ENCODE measurements at places on chromosomes 16 and 17. TPM values are rescaled to one million over a fixed set of nuclear protein-coding genes. Genes with fewer than 3 reads are reported as not detected.

DNA sequence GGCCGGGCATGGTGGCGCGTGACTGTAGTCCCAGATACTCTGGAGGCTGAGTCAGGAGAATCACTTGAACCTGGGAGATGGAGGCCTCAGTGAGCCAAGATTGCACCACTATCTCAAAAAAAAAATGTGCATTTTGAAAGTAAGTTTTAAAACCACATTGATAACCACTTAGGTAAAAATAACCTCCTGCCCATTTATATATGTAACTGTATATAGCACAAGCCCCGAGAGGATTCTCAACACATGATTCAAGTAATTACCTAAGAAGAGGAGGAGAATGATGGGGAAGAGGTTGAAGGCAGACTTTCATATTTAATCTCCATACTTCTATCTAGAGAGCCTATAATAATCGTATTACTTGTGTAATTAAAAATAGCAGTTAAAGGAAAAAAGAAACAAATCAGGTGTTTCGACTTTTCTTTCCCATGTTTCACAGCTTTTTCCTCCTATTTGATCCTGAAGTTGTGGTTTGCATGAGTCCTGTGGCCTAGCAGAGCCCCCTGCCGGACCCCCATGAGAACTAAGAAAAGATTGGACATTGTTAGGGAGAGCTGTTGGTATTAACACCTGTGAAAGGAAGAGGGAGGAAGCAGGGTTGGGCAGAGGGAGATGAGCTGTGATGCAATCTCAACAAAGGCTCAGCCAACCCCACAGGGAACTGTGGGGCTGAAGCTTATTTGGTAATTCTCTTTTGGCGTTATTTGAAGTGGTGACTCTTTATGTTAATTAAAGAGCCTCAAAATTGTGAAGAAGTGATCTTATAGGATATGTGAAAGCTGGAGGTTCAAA lies 22.1 kb downstream of the PMFBP1 start:
- no peak for DNase-seq
- no peaks in the 10 kb centered on the region for H3K36me3 ChIP-seq
- H3K4me3 ChIP-seq = no peak overlapping the region
- no peaks in the 10 kb centered on the region for H3K4me1 ChIP-seq

DNA sequence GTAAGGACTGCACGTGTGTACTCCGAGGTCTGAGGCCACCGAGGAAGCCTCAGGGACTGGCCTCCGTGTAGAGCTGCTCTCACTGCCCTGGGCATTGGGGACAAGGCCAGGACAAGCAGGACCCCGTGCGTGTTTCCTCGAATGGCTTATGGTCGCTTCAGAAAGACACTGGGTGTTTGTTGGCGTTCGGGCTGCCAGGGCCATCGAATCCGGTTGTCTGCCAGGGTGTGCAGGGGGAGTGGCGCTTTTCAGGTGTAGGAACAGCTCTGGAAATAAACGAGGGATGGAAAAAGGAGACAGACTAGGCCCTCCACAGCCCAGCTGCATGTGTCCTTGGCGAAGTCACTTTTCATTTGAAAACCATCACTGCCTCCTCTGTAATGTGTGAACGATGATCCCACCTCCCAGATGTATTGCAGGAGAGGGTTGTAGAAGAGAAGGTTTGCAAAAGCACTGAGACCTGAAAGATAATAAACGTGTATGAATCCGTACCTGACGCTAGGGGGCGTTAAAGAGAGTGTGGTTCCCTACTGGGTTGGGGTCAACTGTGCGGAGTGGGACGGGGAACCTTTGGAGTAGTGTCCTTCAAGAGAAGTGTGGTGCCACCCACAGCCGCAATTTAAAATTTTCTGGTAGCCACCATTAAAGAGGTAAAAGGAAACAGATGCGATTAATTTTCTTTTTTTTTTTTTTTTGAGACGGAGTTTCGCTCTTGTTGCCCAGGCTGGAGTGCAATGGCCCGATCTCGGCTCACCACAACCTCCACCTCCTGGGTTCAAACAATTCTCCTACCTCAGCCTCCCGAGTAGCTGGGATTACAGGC lies 2.1 kb upstream of the ZSCAN10 start:
- 0 out of 2 replicates have a peak, but pooled peaks cover 2% of the 10 kb centered on the region for H3K36me3 ChIP-seq
- no peaks in the 10 kb centered on the region for H3K27me3 ChIP-seq
- H3K4me3 ChIP-seq = no peak overlapping the region
- H3K27ac ChIP-seq = peak overlapping the region; percentile 70
- no peak for DNase-seq
- peaks cover 9% of the 10 kb centered on the region for H3K4me1 ChIP-seq

- H3K4me1 ChIP-seq = peaks cover 15% of the 10 kb centered on the region
- H3K36me3 ChIP-seq = peaks cover 5% of the 10 kb centered on the region
- no peaks in the 10 kb centered on the region for H3K27me3 ChIP-seq
- H3K4me3 ChIP-seq = peak overlapping the region; percentile 96
Measured at GRCh38 chr17:47830396-47831002, 842 bp downstream of the MRPL10 start.

DNA sequence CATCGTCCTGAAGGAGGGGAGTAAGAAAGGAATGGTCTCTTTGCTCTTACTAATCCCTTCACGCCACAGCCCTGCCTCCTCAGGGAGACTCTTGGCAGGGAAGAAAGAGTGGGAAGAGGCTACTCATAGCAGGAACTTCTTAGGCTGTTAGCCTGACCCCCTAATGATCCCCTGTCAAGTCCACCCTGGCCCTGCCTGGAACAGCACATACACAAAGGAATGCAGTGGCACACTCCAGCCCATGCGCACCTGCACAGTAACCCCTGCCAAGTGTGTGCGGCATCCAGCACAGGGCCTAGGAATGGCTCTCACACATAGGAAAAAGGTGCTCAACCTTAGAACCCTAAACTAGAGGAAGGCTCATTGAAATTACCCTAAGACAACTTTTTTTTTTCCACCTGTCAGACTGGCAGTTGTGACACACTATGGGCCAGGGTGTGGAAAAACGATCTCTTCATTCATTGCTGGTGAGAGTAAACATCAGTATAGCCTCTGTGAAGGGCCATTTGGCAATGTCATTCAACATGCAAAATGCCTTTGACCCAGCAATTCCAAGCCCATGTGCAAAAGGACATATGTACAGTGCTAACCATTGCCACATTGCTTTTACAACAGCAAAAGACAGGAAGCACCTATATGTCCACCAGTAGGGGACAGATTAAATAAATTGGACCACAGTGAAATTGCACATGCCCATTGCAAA lies 50.1 kb downstream of the PIMREG start:
- no peaks in the 10 kb centered on the region for H3K27me3 ChIP-seq
- H3K36me3 ChIP-seq = no peaks in the 10 kb centered on the region
- H3K4me1 ChIP-seq = no peaks in the 10 kb centered on the region
- H3K4me3 ChIP-seq = no peak overlapping the region
- no peak overlapping the region for H3K27ac ChIP-seq
- DNase-seq = no peak

- no peak overlapping the region for H3K4me3 ChIP-seq
- no peak for DNase-seq
- H3K27ac ChIP-seq = no peak overlapping the region
- H3K36me3 ChIP-seq = no peaks in the 10 kb centered on the region
- H3K27me3 ChIP-seq = no peaks in the 10 kb centered on the region
Measured at GRCh38 chr17:27817731-27818130, 17.4 kb upstream of the NOS2 start.

DNA sequence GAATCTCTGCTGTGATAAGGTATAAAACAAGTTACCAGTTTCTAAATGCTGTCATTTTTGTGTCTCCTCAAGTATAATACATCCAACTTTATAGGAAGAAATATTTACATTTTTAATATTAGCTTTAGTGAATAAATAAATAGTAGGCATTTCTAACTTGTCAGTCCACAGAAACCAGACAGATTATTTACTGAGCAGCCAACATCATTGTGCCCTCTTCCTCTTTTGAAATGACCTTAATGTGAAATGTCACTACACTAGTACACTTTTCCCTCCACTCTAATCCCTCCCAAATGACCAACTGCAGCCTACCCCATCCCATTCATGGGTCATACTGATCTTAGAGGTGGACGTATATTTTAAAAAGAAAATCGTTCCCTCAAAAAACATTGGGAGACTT lies 9.2 kb downstream of the STXBP4 start:
- no peak overlapping the region for H3K4me3 ChIP-seq
- no peaks in the 10 kb centered on the region for H3K36me3 ChIP-seq
- H3K27ac ChIP-seq = no peak overlapping the region
- no peaks in the 10 kb centered on the region for H3K27me3 ChIP-seq

DNA sequence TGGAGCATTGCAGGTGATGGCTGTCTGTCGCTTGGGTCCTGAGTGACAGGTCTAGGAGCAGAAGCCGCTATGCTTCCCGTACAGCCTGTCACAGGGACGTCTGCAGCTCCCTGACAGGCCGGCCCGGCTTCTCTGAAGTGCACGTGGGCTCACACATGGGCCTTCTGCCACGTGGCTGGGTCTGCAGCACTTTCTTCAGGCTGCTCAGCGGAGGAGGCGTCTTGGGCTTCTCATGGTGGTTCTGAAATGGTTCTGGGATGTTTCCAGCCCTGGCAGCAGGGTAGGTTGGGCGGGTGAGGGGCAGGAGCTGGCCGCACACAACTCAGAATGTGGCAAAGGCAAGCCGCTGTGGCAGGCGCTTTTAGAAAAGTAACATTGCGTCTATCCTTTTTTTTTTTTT lies 80.3 kb upstream of the ZNF750 start:
- no peaks in the 10 kb centered on the region for H3K27me3 ChIP-seq
- H3K27ac ChIP-seq = no peak overlapping the region
- peaks cover 2% of the 10 kb centered on the region for H3K36me3 ChIP-seq
- DNase-seq = no peak

GRCh38 chr16:82182266-82183003 lies 12.4 kb upstream of the MPHOSPH6 start:
- H3K4me1 ChIP-seq = no peaks in the 10 kb centered on the region
- H3K36me3 ChIP-seq = no peaks in the 10 kb centered on the region

- no peak for DNase-seq
- H3K27ac ChIP-seq = no peak overlapping the region
- H3K4me3 ChIP-seq = no peak overlapping the region
- no peaks in the 10 kb centered on the region for H3K27me3 ChIP-seq
- H3K4me1 ChIP-seq = no peaks in the 10 kb centered on the region
Measured at GRCh38 chr17:46810837-46811236, 7.7 kb downstream of the WNT3 start.

DNA sequence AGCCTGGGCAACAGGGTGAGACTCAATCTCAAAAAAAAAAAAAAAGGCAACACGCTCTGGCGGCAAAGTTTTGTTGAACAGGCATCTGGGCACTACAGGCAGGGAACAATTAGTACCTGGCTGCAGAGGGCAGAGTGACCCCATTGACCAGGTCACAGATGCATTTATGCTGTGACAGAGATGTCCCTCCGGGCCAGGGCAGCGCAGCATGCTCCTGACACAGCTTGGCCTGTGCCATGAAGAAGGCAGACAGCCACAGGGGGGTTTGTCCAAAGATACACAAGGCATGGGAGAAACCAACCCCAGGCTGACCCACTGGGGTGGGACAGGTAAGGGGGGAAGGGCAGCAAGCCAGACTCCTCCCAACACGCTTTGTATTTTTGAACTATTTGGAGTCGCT lies 7.7 kb upstream of the SRRM2 start:
- no peaks in the 10 kb centered on the region for H3K27me3 ChIP-seq
- no peak overlapping the region for H3K27ac ChIP-seq
- H3K4me3 ChIP-seq = no peak overlapping the region
- no peak for DNase-seq
- H3K36me3 ChIP-seq = no peaks in the 10 kb centered on the region

GRCh38 chr16:88665148-88665547 lies 2.3 kb upstream of the MVD start:
- H3K4me1 ChIP-seq = peaks cover 5% of the 10 kb centered on the region
- no peaks in the 10 kb centered on the region for H3K27me3 ChIP-seq
- H3K4me3 ChIP-seq = no peak overlapping the region

- peak overlapping the region; percentile 82 for H3K4me3 ChIP-seq
- H3K36me3 ChIP-seq = no peaks in the 10 kb centered on the region
- no peaks in the 10 kb centered on the region for H3K27me3 ChIP-seq
- H3K4me1 ChIP-seq = peaks cover 6% of the 10 kb centered on the region
Measured at GRCh38 chr16:28923652-28924398, 1.2 kb downstream of the RABEP2 start.

GRCh38 chr17:60863892-60864707 lies 186.4 kb downstream of the BCAS3 start:
- no peak overlapping the region for H3K27ac ChIP-seq
- no peaks in the 10 kb centered on the region for H3K36me3 ChIP-seq
- H3K4me1 ChIP-seq = no peaks in the 10 kb centered on the region
- H3K4me3 ChIP-seq = no peak overlapping the region
- H3K27me3 ChIP-seq = no peaks in the 10 kb centered on the region

DNA sequence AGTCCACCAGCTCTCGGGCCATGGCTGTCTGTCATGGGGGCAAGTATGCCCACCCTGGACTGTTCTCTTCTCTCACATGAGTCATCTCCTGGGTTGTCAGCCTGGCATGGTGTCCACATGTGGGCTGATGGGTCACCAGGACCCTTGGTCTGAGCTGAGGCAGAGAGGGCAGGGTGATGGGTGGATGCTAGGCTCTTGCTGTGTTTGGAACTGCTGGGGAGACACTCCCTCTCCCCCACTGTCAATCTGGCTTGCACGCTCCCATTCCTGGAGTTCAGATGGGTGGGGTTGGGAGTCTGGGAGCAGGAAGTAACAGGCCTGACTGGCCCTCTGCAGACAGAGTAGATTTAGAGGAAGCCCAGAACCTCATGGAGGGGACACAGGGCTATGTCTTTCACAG lies 28.9 kb downstream of the KSR1 start:
- H3K36me3 ChIP-seq = no peaks in the 10 kb centered on the region
- DNase-seq = no peak
- no peak overlapping the region for H3K4me3 ChIP-seq
- no peaks in the 10 kb centered on the region for H3K4me1 ChIP-seq
- no peaks in the 10 kb centered on the region for H3K27me3 ChIP-seq
- H3K27ac ChIP-seq = no peak overlapping the region

GRCh38 chr16:50683689-50684374 lies 2.7 kb upstream of the SNX20 start:
- DNase-seq = no peak
- no peak overlapping the region for H3K4me3 ChIP-seq
- no peaks in the 10 kb centered on the region for H3K4me1 ChIP-seq
- H3K27me3 ChIP-seq = no peaks in the 10 kb centered on the region
- H3K27ac ChIP-seq = no peak overlapping the region
- H3K36me3 ChIP-seq = no peaks in the 10 kb centered on the region

- H3K27ac ChIP-seq = no peak overlapping the region
- no peak overlapping the region for H3K4me3 ChIP-seq
- no peaks in the 10 kb centered on the region for H3K4me1 ChIP-seq
- no peak for DNase-seq
- H3K27me3 ChIP-seq = no peaks in the 10 kb centered on the region
Measured at GRCh38 chr17:58046239-58047094, 36.8 kb upstream of the DYNLL2 start.

GRCh38 chr16:50372611-50373344 lies 4.0 kb upstream of the BRD7 start:
- DNase-seq = no peak
- H3K27ac ChIP-seq = no peak overlapping the region
- no peaks in the 10 kb centered on the region for H3K4me1 ChIP-seq
- H3K4me3 ChIP-seq = no peak overlapping the region
- no peaks in the 10 kb centered on the region for H3K36me3 ChIP-seq
- no peaks in the 10 kb centered on the region for H3K27me3 ChIP-seq

The PYY gene
- total RNA-seq = not detected

The POLG2 gene
- 19.6 TPM for total RNA-seq

The CWC25 gene
- total RNA-seq = 13.6 TPM

The CDK5R1 gene
- 7.9 TPM for total RNA-seq

The CHST4 gene
- 1.1 TPM for total RNA-seq

The COG4 gene
- total RNA-seq = 45.4 TPM

The DDX28 gene
- total RNA-seq = 8.4 TPM

All from Panc1 (cell line).